ENCODE measurements at places on chromosomes 3 and 15.

- no peak for DNase-seq
These were observed 203.3 kb upstream of the IL12A start for GRCh38 chr3:159785273-159785708.

DNA sequence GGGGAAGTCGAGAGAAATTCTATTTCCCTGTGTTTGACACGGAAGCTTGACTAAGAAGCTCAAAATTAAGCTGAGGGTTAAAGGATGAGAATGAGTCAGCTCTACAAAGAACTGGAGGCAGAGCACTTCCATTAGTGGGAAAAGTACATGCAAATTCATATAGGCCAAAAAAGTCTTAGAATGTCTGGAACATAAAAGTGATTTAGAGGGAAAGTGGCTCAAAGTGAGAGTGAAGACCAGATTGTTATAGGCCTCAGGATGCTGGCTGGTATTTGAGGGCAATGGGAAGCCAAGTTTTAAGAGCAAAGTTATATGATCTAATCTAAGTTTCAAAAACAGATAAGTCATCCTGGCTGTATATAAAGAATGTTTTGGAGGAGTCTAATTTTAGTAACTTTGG is 857.3 kb downstream of the NAALADL2 start:
- no peak for DNase-seq

GRCh38 chr3:11162401-11163345 is 8.4 kb downstream of the HRH1 start:
- DNase-seq: no peak

- peak; percentile 53 for DNase-seq
These were observed at the start of gene C15orf62 for GRCh38 chr15:40769274-40770146. Gene C15orf62, plus strand, starts transcription at chr15:40769980. Its CDS starts 516 bp downstream, at chr15:40770496.

- DNase-seq: no peak
These were observed 1.6 kb downstream of the C3orf52 start for GRCh38 chr3:112087746-112088145.

- DNase-seq: no peak
These were observed 342.2 kb upstream of the ROPN1 start for GRCh38 chr3:124333931-124334640.

DNA sequence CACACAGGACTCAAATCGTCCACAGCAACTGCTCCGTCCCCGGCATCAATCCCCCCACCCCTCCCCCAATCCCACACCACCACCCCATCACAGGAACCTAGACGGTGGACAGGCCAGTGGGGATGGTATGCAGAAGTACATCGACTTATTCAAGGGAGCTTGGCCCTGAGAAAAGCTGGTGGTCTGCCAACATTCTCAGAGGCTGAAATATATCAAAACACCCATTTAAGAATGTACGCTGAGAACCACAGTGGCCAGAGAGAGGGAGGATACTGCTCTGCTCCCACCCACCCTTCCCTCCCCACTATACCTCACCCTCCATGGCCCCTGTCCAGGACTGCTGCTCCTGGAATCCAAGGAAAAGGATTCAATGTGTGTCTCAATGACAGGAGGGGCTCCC is 12.4 kb upstream of the USP3 start:
- DNase-seq: no peak

DNA sequence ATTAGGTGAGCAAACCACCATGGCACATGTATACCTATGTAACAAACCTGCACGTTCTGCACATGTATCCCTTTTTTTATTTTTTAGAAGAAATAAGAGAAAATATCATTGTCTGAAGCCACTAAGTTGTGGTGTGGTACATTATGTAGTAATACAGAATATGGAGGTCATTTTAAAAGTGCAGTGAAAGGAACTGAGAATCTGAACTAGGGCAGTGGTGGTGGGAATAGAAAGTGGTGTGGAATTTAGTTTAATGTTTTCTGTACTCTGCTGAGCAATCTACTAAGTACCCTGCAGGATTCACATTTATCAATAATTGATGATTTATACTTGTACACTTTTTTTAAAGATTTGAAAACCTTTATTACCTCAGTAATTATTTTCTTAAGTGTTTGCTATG is 283.5 kb downstream of the CHL1 start:
- DNase-seq: no peak

DNA sequence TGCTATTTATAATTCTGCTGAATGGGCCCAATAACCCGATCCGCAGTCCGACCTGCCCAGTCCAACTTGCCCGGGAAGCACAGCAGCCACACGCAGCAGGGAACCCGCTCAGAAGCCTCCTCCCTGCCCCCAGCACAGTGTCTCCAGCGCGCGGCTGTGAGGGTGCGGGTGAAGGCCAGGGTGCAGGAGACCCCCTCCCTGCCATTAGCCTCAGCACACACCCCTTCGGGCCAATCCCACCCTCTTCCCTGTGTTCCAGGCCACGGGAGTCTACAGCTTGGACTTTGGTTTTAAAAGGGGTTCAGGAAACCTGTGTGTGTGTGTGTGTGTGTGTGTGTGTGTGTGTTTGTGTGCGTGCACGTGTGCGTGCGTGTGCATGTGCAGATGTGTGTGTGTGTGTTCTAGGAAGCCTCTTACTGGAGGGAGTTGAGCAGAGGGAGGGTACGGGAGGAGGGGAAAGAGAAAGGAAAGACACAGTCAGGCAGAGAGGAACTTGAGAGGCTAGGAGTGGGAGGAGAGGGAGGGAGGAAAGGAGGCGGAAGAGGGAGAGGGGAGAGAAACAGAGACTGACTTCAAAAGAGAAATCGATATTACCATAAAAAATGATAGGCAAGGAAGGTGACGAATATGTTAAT is 34.2 kb downstream of the ATP2B2 start:
- no peak for DNase-seq

DNA sequence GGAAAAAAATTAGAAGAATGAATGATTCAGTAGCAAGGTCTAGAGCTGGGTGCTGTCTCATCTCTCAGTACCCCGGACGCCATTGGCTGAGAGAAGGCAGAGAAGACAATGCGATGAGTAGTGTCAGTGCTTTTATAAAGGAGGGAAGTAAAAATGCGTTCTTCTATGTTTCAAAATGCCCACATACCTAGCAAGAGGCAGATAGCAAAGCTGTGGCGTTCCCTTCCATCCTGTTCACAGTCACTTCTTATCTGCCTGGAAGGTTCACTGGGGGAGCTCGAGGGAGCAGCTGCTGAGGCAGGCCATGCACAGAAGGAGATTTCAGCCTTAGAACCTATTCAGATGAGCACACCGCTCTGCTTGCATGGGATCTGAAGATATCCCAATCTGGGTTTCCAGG is 234.0 kb downstream of the RPLP1 start:
- DNase-seq: no peak

DNA sequence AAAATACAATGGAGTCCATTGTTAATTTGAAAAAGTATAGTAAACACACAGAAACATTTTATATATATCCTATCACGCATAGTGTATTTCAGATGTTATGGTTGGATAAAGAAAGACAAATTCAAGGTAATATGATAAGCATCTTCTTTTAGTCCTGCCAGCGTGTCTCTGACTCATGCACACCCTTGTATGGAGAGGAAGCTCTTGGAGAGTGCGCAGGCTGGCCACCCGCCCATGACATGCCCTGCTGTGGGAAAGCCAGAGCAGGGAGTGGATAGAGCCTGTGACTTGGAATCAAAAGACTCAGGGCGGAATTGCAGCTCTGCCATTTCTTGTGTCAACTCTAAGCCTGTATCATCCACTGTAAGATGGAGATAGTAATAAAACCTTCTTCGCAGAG is 23.0 kb upstream of the COPG1 start:
- DNase-seq: no peak

DNA sequence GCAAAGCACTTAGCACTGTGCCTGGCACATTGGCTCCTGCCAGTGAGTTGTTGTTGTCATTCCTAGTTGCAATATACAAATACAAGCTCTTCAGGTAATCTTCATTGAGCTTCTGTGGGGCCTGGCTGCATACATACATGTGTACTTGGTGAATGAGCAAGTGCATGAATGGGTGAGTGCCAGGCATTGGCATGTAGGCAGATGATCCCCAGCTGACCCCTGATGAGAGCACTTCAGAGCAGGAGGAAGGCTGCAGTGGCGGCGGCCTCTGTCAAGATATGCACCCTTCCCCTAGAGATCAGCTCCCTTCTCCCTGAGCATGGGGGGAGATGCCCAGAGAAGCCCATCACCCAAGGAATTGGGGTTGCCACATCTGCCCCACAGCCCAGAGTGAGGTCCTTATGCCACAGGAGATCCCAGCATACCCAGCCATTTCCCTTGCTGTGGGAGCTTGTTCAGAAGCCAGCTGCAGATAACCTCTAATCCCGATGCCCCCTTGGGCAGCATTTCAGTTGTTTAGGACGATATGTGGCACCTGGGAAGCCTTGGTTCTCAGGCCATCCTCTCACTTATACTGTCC is 8.8 kb downstream of the CACNA2D3 start:
- DNase-seq: no peak

- DNase-seq: no peak
These were observed 222.4 kb upstream of the LRIG1 start for GRCh38 chr3:66723231-66723630.

- no peak for DNase-seq
These were observed 49.8 kb downstream of the POMGNT2 start for GRCh38 chr3:43055806-43056770.

DNA sequence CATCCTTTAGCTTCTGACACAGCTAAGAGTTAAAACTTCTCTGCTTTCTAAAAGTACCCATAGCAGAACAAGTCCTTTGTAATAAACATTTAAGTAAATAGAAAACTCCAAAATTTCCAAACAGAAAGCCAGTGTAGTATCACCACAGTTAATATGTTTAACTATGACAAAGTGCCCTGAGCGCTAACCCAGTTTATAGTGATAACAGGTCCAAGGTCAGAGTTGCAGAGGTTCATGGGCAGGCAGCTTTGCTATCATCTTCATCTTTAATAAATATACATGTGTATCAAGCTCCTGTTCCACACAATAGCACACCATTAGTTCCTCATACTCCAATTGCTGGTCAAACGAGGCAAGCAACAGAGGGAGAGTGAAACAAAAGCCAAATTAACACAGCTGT is 12.4 kb upstream of the TOP2B start:
- no peak for DNase-seq

GRCh38 chr3:66527246-66527645 is 26.4 kb upstream of the LRIG1 start:
- no peak for DNase-seq

DNA sequence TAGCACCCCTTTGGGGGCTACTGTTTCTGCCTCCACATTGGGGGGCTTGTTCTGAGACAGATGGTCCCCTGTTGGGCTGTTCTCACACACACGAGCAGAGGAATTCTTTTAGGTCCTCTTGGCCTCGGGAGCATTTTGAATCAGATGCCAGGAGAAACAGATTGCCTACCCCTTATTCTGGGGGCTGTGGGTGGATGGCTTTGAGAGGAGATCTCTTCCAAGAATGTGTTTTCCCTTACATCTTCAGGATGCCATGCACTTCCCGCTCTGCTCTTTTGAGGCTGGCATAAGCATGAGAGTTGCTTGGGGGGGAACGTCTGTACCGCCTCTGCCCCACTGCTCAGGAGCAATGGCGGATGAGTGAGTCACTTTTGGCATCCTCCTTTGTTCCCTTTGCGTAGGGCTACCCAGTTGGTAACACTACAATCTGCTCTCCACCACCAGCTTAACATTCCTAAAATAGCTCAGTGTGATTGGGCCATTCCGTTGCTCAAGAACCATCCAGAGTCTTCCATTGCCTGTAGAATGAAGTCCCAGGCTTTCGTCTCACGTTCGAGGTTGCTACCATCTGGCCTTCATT is 154.4 kb downstream of the RPLP1 start:
- no peak for DNase-seq

DNA sequence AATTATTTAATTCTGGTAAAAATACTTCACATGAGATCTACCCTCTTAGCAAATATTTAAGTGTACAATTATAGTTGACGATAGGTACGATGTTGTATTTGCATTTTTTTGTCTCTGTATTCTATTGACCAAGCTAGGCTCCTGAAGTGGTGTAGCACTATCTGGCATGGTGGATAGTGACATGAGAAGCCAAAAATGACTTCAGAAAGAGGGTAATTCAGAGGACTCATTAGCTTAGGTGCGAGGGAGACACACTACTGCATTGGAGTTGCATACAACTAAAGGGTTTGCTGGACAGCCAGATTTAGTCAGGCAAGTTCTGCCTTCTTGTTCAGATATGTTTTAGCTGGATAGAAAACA is 50.6 kb downstream of the KBTBD8 start:
- DNase-seq: no peak

DNA sequence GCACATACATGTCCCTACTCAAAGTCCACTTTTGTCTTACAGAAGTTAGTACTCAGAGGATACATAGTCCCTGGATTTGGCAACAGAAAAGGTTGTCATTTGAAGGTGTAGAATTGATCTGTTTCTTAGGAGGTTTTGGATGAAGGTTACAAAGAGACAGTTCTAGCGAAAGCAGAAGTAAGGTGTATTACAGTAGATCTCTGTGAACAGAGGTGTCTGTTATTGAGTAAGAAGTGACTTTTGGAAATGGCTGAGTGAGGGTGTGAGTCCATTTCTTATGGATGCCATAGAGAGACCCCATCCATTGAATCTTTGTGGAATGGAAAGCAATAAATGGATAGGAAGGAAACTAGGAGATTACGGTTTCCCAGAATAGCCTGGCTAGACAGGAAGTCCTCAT is 5.6 kb downstream of the ZNF662 start:
- no peak for DNase-seq

GRCh38 chr3:13040361-13041074 is 32.7 kb downstream of the IQSEC1 start:
- no peak for DNase-seq

DNA sequence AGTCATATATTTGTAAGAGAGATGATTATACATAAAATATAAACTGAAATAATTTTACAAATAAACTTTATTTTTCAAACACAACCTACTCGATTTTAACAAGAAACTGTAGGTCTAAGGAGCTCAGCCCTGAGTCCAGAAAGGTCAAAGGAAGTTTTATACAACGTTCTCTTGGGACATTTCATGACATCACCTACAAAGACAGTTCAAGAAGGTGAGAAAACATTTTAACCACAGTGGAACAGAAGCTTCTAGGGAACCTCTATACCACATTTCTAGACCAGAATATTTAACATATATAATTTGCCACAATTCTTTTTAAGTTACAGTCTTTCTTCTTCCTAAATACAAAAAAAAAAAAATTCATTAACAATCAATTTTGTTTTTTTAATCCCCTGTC is 40.1 kb downstream of the CBLB start:
- DNase-seq: no peak

DNA sequence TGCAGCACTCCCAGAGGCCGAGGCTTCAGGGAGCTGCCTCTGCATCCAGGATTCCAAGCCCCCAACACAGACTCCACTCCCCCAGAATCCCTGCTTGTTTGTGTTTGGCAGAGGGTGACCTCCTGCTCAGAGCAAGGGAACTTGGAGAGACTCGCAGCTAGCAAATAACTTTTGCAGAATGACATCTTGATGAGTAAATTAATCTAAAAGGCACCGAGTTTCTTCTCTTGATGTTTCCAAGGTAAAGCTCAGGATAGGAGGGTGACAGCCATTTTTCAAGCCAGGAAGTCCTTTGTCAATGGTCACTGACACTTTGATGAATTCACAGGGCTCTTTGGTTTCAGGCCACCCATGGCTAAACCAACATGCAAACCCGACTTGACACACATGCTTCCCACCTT is 523.0 kb downstream of the NTRK3 start:
- no peak for DNase-seq

All from GDM1 (cell line).